Testis (tissue), 5 donors: ENCODE measurements at places on chromosomes 3 and 15. TPM values are rescaled to one million over a fixed set of nuclear protein-coding genes. Genes with fewer than 3 reads are reported as not detected.

- no peaks in the 10 kb centered on the region for H3K36me3 ChIP-seq
- DNase-seq: no peak
- H3K27ac ChIP-seq: no peak overlapping the region
- no peak overlapping the region for H3K4me3 ChIP-seq
Observed at GRCh38 chr3:118799303-118799702, 235.3 kb downstream of the IGSF11 start.

Gene APEH
- 76.7 TPM for total RNA-seq

- no peaks in the 10 kb centered on the region for H3K36me3 ChIP-seq
- peak; percentile 14 for DNase-seq
- peaks cover 4% of the 10 kb centered on the region for H3K4me1 ChIP-seq
- H3K4me3 ChIP-seq: no peak within 1 kb of the TSS
- no peaks in the 10 kb centered on the region for H3K27me3 ChIP-seq
Observed at GRCh38 chr3:112640930-112641801, at the start of gene CCDC80. Gene CCDC80, minus strand, starts transcription at chr3:112641143. Its CDS starts 1,238 bp downstream, at chr3:112639905.

- H3K27ac ChIP-seq: no peak overlapping the region
- H3K27me3 ChIP-seq: no peaks in the 10 kb centered on the region
- H3K4me1 ChIP-seq: no peaks in the 10 kb centered on the region
- no peaks in the 10 kb centered on the region for H3K36me3 ChIP-seq
- no peak for DNase-seq
Observed at GRCh38 chr3:22492342-22492741, 710.8 kb upstream of the UBE2E2 start.

- peaks cover 29% of the 10 kb centered on the region for H3K4me1 ChIP-seq
- H3K27me3 ChIP-seq: no peaks in the 10 kb centered on the region
- DNase-seq: peak; percentile 52
- no peaks in the 10 kb centered on the region for H3K36me3 ChIP-seq
- H3K27ac ChIP-seq: peak overlapping the region; percentile 79
- no peak overlapping the region for H3K4me3 ChIP-seq
Observed at GRCh38 chr15:25684521-25685431, 178.4 kb downstream of the ATP10A start.
